ENCODE measurements at places on chromosomes 2 and 18.

DNA sequence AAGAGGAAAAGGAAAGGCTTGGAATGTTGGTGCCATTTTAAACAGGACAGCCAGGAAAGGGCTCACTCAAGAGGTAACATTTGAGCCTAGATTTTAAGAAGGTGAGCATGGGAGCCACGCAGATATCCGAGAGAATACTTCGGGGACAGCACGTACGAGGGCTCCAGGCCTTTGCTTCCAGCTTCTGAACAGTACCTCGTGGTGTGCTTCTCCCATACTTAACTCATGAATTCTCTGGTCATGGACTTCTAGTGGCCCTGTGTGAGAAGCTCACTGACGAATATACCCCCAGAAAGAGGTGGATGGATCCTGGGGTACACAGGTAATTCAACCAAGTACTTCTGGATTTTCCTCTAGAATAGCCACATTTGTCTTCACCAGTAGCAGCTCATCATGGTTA lies 2.7 kb upstream of the VIT start:
- DNase-seq = no peak

- no peak for DNase-seq
Observed at GRCh38 chr2:84850471-84850870, 30.4 kb downstream of the TRABD2A start.

DNA sequence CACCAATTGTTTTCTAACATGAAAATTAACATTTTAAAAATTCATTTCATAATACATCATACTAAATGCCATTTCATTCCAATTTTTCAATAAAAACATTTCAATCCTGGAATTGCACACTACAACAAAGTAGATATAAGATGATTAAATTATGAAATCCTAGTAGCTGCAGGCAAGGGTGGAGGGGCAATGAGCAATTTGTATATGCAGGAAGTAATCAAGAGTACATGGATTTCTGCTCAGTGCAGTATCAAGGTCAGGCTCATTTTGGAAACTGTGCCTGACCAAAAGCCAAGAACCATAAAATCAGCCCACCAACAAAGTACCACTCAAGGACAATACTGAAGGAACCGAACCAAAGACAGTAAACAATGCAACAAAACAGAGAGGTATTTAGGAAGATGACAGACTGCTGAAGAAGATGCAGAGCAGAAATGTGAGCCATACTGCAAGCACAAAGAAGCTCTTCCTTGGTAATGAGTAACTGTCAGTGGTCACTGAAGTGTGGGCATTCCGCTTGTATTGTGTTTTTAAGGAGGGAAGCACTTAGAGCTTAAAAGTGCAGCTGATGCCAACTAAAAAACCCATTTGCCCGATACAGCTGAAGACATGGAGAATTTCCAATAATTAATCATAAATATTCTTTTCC lies 34.5 kb upstream of the DSEL start:
- no peak for DNase-seq

GRCh38 chr2:45044916-45045315 lies 35.7 kb upstream of the SIX2 start:
- no peak for DNase-seq

GRCh38 chr18:40613721-40614120 lies 1341.3 kb upstream of the PIK3C3 start:
- no peak for DNase-seq

- no peak for DNase-seq
Observed at GRCh38 chr2:221791844-221792243, 219.7 kb upstream of the EPHA4 start.

DNA sequence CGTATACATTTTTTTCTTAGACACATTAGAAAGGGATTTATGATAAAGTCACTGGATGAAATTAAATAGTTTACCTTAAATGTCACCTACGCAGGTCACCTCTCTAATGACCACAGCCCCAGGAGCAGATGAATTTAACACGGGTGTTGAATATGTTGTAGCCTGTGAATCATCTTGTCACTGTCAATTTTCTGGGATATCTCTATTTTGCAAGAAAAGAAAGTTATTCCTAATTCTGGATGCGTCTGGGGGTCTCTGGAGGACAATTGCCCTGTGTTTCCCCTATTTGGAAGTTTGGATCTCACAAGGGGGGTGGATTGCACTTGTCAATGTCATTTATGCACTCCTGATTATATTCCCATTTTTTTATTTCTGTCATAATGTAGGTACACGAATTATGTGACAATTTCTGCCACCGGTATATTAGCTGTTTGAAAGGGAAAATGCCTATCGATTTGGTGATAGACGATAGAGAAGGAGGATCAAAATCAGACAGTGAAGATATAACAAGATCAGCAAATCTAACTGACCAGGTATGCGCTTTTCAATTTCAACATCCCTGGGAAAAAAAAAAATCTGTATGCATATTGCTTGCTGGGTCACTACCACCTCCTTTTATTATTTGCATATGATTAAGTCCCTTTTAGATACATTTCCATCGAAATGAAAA lies 7.7 kb downstream of the MEIS1 start:
- DNase-seq = no peak

DNA sequence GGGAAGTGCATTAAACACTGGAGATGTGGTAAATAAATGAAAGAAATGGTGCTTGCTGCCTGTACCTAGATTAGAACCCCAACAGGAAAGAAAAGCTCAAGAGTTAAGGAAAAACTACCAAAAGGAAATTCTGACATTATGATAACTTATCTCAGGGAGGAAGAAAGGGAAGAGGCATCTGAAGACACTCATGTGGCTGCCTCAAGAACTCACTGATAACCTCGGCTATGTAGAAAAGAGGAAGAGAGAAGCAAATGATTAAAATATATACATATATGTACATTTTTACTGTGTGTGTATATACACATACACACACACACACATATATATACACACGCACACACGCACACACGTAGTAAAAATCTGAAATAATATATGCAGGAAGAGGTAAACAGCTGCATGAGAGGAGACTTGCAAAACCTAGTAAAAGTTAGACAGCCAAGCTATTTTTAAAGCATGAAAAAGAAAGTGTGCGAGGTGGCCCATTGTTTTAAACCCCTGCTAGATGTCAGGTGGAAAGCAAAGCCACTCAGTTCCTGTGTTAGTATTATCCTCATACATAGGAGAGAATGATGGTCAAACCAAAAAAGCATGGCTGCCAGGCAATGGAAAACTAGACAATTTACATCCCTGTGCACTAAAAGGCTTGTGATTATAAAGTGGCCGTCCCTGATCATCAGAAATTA lies 483.0 kb upstream of the NRP2 start:
- DNase-seq = no peak

DNA sequence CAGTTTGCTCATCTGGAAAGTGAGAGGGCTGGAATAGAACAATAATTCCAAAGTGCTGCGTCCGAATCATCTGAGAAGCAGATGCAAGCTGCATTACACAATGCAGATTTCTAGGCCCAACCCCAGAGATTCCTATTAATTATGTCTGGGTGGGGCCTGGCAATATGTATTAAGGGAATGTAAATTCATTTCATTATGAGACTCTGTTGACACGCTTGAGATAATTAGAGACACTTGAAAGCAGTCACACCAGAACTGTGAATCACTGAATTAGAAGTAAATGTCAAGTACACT lies 54.7 kb upstream of the HK2 start:
- no peak for DNase-seq

GRCh38 chr2:54321047-54321446 lies 65.0 kb upstream of the TSPYL6 start:
- no peak for DNase-seq

DNA sequence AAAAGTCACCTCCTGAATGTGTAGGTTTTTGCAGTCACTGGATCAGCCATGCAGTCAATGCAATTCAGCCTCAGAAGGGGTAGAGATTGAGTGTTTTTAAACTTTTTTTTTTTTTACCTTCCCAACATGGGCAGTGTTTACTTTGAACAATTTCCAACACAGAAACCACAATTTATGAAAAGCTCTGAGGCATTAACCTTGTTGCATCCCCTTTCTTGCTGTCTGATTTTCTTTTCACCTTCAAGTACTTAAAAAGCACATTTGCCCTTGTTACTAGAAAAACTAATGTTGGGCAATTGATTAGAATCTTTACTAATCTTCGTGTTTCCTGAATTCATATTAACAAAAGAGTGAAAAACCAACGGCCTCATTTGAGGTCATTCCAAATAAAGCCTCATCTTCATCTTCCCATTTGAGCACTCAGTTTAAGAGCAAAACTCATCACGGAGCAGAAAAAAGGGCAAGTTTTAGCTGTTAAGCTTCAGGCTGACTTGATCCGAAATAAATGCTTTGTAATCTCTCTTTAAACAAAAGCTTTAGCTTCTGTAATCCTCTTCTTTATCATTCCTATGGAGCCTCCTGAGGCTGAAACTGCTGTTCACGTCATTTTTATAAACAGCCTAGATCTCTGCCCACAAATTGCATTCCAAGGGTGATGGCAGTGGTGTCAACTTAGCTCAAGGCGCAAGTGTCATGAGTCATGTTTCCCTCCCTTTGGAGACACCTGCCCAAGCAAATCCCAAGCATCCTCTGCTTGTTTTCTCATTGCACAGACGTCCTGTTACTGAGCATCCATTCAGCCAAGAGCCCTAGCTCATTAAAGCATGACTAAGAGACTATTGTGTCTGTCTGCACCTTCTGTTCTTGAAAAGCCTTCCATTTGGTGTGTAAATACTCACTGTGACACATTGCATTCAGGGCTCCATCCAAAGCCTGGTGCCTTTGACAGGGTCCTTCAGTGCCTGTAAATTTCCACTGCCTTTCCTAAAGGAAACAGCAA lies 107.7 kb downstream of the HNMT start:
- no peak for DNase-seq

GRCh38 chr2:175227393-175227792 lies 45.9 kb upstream of the ATP5MC3 start:
- DNase-seq = no peak

DNA sequence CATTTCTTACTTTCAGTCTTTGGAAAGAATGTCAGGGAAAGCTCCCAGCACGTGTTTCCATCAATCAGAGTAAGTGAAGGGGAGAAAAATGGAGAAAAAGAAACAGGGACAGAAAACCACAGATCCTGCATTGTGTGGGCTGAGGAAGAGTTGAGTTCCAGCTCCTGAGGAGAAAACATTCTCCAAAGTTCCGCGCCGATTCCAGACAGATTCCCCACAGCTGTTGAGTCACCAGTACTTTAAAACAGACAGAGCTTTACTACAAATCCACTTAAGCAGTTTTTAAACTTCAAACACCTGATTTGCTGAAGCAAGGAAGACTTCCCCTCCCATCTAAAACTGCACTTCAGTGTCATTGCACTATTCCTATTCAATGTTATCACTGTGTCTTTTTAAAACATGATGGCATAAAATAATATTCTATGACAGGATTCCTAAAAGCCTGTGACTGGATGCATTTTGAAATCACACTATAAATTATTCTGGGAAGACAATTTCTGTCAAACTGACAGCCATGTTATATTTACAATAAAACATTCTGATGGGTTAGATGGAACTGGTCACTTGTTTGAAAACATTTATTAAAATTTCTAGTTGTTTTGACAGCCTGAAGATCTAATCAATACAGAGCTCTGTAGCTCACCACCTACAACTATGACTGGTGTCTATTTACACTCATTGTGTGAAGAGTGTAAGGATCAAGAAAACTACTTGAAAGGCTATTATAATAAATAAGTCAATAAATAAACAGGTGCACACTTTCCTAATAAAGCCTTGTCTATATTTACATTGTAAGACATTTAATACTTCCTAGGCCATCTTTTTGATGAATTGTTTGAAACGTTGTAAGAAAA lies 40.9 kb downstream of the TCF4 start:
- DNase-seq = no peak

DNA sequence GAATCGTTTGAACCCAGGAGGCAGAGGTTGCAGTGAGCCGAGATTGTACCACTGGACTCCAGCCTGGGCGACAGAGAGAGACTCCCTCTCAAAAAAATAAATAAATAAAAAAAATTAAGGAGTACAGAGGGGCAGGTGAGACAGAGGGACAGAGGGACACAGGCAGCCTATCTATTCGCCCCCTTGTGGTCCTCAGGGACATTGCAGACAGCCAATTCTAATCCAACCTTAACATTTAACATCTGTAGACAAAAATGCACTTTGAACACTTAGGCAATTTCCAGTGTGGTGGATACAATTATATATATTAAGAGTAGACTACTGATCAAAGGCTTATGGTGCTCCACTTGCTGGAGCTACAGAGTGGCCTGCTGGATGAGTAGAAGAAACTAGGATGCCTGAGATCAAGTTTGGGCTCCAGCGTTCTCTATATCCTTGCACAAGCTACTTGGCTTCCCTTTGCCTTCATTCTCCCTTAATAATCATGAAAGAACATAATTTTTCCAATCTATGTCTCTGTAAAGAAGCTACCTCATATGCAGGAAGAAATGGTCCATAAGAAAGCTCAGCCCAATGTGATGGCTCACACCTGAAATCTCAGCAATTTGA lies 8.2 kb upstream of the SMARCAL1 start:
- peak; percentile 11 for DNase-seq

- DNase-seq = no peak
Observed at GRCh38 chr2:1925516-1925915, 181.2 kb upstream of the PXDN start.

- no peak for DNase-seq
Observed at GRCh38 chr18:10234912-10235660, 219.3 kb upstream of the APCDD1 start.

- no peak for DNase-seq
Observed at GRCh38 chr18:57589161-57589560, 2.7 kb upstream of the FECH start.

GRCh38 chr18:2960983-2961696 lies 51.8 kb downstream of the LPIN2 start:
- no peak for DNase-seq

- no peak for DNase-seq
Observed at GRCh38 chr2:47907039-47907781, 912 bp upstream of the FBXO11 start.

DNA sequence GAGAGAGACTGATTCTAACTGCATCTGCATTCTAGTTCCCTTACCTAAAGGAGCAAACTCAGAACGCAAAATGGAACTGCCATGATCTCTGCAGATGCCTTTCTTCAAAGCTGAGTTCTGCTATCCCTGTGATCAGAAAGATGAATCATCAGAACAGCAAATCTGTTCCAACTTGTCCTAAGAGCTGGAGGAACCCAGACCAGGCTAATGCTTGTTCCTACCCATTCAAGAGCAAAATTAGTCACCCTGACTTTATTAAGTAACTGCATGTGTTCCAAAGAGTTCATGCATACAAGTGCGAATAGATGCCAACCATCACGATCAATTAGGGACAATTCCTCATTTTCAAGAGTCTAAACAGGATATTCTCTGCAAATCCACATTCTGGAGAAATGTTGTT lies 46.5 kb downstream of the MBP start:
- no peak for DNase-seq

GRCh38 chr2:233964581-233964980 lies 47.4 kb downstream of the TRPM8 start:
- DNase-seq = no peak

GRCh38 chr2:101405351-101405899 lies 18.1 kb upstream of the CREG2 start:
- no peak for DNase-seq

DNA sequence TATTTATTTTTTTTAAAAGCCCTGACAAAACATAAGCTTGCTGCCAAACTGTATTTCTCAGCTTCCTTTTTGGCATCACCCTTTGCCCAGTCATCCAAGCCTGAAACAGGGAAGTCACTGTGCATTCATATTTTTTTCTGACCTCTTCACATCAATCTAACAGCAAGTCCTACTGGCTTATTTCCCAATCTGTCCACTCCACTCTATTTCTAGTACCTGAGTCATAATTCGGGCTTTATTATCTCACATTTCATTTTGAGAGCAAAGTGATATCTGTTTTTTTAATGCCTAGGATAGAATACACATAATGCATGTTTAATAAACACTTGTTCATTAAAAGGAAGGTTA lies 5.1 kb downstream of the HNMT start:
- DNase-seq = no peak

Data from stimulated activated CD8-positive, alpha-beta memory T cell treated with anti-CD3 and anti-CD28 coated beads, Interleukin-2, amount 100 ng/mL, for 1 hour (primary cell).